T-helper 1 cell (primary cell): ENCODE measurements at places on chromosomes 1 and 21.
A peak's percentile ranks its signal among the peaks of the same experiment; 100 is the strongest.

GRCh38 chr21:45537111-45537745, 5.0 kb downstream of the SLC19A1 start:
- DNase-seq, result no peak

GRCh38 chr1:227170361-227171166, 147.7 kb downstream of the CDC42BPA start:
- DNase-seq, result no peak

- peak; percentile 45 for DNase-seq
These were observed at the start of gene HEYL for GRCh38 chr1:39639305-39640130. HEYL (minus strand) TSS chr1:39639643; CDS start chr1:39639625, 18 bp downstream.

GRCh38 chr1:107782217-107782845, 182.6 kb downstream of the VAV3 start:
- DNase-seq, result peak; percentile 54

DNA sequence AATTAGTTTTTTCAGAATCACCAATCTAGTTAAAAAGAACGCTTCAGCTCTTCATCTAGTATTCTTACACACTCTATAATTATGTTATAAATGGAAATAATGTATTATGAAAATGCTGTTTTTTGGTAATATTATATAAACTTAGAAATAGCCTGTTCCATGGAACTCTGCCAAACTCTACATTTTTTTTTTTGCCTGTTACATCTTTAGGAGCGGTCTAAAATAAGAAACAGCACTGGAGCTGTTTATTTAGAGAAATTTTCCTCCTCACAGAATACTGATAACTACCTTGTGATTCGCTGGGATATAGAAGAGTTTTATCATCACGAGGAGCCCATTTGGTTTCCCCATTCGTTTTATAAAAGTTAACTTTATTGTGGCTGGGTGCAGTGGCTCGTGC, 58.5 kb downstream of the PKN2 start:
- no peak for DNase-seq

DNA sequence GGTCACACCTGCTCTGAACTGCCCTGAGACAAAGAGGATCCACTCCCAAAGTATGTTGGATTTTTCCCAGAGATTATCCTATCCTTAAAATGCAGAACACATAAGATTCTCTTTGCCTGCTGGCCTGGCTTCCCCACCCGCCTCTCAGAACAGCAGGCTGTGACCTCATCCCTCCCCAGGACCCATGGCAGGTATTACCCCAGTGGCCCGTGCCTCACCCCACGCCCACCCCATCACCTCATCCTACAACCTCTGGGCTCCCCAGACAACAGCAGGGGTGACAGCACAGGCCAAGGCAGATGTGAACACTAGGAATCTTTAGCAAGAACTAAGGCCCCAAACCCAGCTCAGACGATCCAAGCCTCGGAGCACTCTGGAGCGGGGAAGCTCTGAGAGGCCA, 35.1 kb upstream of the S100A7 start:
- DNase-seq, result no peak

DNA sequence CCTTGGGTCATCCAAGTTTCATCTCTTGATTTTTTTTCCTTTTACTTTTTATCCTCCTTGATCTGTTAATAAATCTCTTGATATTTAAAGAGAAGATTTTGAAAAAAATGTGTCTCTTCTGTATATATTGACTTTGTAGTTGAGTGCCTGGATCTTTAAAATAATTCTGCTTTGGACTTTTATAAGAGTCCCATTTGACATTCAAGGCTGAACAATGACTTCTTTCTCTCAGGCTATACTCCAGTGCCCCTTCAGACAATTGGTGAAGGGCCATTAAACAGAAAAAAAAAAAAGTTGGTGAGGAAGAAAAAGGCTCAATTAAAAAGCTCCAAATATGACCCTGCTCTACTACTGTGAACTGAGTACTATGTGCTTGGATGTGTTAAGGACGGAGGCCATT, 40.9 kb upstream of the CITED4 start:
- no peak for DNase-seq

- no peak for DNase-seq
These were observed 776 bp downstream of the ITSN1 start for GRCh38 chr21:33642896-33643657.

GRCh38 chr1:92975551-92976232, 14.4 kb upstream of the DIPK1A start:
- DNase-seq, result no peak

GRCh38 chr1:151062741-151063371, 2.7 kb downstream of the MLLT11 start:
- no peak for DNase-seq

GRCh38 chr1:108897865-108898720, 21.3 kb downstream of the GPSM2 start:
- peak; percentile 57 for DNase-seq

GRCh38 chr1:61425040-61425439, 299.9 kb downstream of the TM2D1 start:
- no peak for DNase-seq

- no peak for DNase-seq
These were observed at the start of gene TMEM200B for GRCh38 chr1:29123887-29124365. TMEM200B (minus strand) TSS chr1:29123903; CDS start chr1:29121828, 2,075 bp downstream.

- DNase-seq, result no peak
These were observed 346.7 kb upstream of the VAMP3 start for GRCh38 chr1:7424352-7424890.

DNA sequence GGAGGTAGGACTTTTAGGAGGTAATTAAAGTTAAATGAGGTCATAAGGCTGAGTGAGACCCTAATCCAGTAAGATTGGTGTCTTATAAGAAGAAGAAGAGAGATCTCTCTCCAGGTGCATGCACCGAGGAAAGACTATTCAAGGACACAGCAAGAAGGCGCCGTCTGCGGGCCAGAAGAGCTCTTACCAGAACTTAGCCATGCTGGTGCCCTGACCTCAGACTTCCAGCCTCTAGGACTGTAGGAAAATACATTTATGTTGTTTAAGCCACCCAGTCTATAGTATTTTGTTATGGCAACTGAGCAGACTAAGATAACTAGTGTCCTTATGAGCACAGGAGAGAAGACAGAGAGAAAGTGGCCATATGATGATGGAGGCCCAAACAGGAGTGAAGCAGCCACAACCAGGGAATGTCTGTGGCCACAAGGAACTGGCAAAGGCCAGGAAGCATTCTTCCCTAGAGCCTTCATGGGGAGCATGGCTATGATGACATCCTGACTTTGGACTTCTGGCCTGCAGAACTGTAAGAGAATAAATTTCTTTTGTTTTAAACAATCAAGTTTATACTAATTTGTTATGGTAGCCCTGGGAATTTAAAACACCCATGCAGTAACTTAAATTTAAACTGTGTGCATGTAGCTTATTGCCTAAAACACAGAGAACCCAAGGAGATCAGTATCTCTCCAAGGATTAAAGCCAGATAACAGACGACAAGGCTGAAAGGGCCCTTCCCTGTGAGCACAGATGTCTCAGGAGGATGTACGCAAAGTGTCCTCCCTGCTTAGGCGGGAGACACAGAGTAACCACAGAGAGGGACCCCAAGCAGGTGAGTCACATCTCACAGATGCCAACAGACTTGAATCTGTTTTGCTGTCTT, 9.9 kb upstream of the CD58 start:
- no peak for DNase-seq

- no peak for DNase-seq
These were observed 94.6 kb upstream of the CASZ1 start for GRCh38 chr1:10891091-10891490.

DNA sequence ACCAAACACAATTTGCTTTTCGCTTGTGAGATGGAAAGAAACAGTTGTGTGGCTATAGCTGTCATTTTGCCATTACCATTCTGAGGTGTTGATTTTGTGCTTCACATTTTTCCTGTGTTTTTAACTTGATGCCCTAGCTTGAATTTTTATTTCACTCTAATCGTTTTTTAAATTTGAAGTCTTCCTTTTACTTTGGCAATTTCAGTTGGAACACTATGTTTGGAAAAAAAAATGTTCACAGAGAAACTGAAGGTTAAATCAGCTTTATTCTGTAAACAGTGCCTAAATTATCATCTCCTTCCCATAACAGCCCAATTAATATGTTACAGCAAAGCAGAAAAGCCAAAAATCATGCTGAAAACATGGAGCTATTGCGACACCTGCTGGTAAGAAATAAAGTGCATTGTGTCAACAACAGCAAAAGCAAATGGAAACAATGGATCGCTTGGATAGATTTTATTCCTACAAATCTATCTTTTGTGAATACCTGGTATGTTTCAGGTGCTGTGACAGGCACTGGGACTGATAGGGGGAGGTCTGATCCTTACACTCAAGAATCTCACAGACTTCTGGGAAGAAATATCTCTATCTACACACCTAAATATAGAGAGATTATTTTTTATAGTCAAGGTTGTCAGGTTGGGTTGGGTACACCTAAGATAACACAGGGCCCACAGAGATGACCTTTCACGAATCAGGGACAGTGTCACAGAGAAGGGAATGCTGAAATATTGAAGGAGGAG, 16.2 kb upstream of the ERICH3 start:
- no peak for DNase-seq

DNA sequence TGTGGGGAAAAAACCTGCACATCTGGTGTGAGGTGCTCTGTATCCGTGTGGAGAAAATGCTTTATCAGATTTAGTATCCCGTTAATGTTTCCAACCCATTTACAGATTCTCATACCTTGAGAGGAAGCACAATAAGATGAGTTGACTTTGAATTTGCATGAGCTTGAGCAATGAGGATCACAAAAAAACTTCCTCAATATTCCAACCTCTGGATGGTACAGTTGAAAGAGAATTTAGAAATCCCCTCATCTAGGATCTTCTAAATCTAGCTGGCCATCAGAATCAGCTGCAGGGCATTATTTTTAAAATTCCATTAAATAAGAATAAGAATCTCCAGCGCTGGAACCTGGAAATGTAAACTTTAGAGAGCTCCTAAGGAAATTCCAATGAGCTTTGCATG, 82.5 kb upstream of the NR5A2 start:
- DNase-seq, result no peak

GRCh38 chr1:1185101-1185765, 11.6 kb downstream of the TTLL10 start:
- no peak for DNase-seq

DNA sequence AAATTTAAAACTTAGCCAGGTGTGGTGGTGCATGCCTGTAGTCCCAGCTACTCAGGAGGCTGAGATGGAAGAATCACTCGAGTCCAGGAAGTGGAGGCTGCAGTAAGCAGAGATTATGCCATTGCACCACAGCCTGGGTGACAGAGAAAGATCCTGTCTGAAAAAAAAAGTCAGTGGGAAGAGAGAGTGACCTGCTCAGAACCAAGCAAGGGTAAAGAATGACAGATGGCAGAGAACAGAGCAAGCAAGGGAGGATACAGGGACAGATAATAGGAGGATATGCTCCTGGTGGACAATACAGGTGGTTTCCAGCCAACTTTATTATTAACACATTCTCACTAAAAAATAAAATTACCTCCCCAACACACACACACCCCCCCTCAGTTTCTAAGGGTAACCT, 4.6 kb upstream of the TMEM51 start:
- DNase-seq, result no peak

- peak; percentile 7 for DNase-seq
These were observed 116.0 kb downstream of the TOMM20 start for GRCh38 chr1:235012436-235013210.

GRCh38 chr1:14999441-14999840, 154.1 kb upstream of the TMEM51 start:
- DNase-seq, result no peak
